ENCODE measurements at places on chromosomes 11 and 22.

GRCh38 chr22:44925465-44926123, 84.2 kb downstream of the PHF21B start:
- DNase-seq, result no peak

- DNase-seq, result no peak
Observed at GRCh38 chr11:128251140-128251539, 336.2 kb downstream of the ETS1 start.

- DNase-seq, result peak; percentile 14
Observed at GRCh38 chr22:22770280-22770871, 117.2 kb upstream of the IGLL5 start.

GRCh38 chr11:117145393-117145761, 1.3 kb downstream of the PAFAH1B2 start:
- DNase-seq, result no peak

GRCh38 chr11:26537341-26537740, 34.7 kb downstream of the MUC15 start:
- no peak for DNase-seq

- DNase-seq, result no peak
Observed at GRCh38 chr11:59574467-59574866, 41.1 kb downstream of the OSBP start.

DNA sequence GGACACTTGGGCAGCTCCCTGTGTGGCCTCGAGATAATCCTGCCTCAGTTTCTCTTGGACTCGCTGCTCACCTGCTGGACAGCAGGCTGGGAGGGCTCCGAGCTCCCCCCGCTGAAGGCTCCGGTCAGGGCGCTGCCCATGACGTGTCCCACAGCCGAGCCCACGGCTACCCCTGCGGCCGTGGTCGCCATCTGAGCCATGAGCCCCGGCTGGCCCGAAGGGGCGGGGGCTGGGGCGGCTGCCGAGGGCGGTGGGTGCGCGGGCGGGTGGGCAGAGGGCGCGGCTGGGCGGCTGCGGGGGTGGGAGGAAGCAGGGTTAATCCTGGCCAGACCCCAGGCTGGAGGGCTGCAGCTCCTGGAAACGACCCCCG, 484 bp downstream of the CHCHD10 start:
- no peak for DNase-seq

DNA sequence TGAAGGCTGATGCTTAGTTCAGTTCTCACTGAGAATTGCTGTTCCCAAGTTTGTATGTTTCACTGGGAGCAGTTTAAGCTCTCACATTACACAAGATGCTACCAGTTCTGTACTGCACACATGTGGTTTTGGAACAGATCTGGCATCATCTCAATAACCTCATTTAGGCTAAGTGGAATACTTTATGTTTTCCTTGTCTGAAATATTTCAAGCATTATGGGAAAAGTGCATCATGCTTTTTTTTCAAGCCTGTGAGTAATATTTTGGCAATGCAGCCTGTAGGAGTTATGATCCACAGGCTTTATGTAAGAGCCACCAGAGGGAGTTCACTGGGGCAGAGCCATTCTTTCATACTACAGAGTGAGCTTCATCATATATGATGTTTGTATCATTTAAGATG, 141.5 kb downstream of the OR4C45 start:
- no peak for DNase-seq

DNA sequence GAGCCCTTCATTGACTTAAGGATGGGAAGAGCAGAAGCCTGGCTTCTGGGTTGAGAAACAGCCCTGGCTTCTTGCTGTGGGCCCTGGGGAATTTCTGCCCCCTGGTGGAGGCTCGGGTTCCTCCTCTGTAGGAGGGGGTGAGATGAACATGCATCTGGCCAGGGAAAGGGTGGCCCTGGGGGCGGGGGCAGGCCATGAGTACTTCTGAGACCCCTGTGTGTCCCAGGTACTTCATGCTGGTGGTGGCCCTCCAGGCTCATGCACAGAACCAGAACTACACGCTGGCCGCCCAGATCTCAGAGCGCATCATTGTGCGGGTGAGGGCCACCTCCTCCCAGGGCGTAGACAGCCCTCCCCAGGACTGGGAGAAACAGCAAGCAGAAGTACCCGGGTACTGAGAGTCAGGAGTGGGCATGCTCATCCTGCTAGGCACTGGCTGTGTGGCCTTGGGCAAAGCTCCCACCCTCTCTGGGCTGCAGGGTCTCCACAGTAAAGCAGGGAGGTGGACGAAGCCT, 15.8 kb downstream of the TMEM258 start:
- DNase-seq, result peak; percentile 37

- DNase-seq, result no peak
Observed at GRCh38 chr11:45704635-45705034, 39.2 kb upstream of the CHST1 start.

DNA sequence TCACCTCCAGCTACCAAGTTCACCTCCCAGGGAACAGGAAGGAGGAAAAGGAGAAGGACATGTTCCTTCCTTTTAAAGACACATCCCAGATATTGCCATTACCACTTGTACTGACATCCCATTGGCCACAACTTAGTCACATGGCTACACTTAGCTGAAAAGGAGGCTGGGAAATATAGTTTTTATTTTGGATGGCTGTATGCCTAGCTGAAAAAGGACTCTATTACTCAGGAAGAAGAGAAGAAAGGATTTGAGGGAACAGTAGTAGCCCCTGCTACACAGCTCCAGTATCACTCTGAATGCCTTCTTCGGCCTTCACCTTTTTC, 2.1 kb upstream of the APOA5 start:
- no peak for DNase-seq

GRCh38 chr11:47161134-47161854, 15.4 kb downstream of the ARFGAP2 start:
- DNase-seq, result peak; percentile 59

DNA sequence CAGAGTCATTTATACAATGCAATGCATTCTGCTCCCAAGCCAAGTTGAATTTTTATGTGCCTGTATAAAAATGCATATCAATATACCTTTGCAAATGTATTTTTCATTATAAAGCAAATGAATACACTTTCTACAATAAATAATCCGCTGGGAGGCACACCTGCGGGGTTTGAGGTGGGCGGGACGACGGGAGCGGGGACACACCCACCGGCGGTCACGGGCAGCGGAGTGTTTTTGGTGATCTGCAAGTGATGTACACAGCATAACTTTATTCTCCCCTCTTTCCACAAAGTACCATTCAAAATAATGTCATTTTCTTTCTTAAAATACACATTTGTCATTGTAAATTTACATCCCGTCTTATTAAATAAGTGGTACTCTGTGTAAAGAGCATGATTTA, 54.1 kb downstream of the BRD1 start:
- no peak for DNase-seq

GRCh38 chr22:30439836-30440235, 14.3 kb downstream of the MTFP1 start:
- DNase-seq, result no peak

- no peak for DNase-seq
Observed at GRCh38 chr22:46001046-46001425, 24.1 kb upstream of the WNT7B start.

- no peak for DNase-seq
Observed at GRCh38 chr22:38700270-38700788, 414 bp downstream of the JOSD1 start.

DNA sequence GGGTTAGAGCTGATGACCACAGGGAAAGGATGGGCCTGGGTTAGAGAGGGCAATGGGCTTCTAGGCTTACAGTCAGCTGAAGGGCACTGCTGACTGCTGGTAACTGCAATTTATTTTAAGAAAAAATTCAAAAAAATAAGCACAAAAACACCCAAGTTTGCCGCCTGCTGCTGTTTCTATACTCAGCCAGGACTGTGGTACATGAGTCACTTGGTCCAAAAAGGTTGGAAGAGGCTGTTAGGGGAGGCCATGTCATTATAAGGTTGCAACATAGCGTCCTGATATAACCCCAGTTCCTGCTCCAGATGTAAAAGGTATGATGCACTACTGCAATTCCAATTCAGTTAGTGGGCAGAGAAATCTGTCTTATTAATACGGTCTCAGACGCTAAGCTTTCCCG, 98.9 kb downstream of the ETS1 start:
- DNase-seq, result peak; percentile 32

- no peak for DNase-seq
Observed at GRCh38 chr11:113331441-113331840, 17.1 kb downstream of the TTC12 start.

GRCh38 chr11:1207401-1208143, 15.3 kb upstream of the MUC5B start:
- DNase-seq, result no peak

GRCh38 chr22:21102659-21103267, 57.0 kb downstream of the LRRC74B start:
- peak; percentile 77 for DNase-seq

GRCh38 chr22:20615533-20616450, 108.4 kb downstream of the MED15 start:
- DNase-seq, result no peak

GRCh38 chr11:77322926-77323590, 21.6 kb upstream of the GDPD4 start:
- no peak for DNase-seq

DNA sequence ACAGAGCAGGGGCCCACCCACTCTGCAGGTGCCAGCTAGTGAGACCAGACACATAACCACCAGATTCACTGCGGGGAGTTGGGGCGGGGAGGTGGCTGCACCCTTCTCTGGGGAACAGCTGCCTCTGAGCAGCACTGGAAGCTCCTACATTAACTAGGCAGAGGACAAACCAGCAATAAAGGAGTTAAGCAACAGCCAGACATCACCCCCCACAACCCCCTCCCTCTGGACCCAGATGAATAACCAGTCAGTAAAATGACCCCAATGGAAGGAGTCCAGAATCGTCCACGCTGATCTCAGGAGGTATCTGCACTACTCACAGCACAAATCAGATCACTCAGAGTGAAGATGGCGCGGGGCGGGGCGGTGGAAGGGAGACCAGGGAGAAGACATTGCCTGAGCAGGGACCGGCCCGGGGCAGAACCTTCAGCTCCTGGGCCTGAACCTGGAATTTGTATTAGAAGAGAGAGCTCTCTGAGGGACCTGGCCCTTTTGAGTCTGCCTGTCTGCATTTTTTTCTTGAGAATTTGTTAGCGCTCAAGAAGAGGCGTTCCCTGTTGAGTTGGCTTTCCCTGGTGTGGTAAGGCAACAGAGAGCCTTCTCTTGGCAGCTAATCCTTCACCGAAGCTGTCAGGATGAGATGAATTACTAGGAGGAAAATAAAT, 125.5 kb upstream of the NCAM1 start:
- no peak for DNase-seq

GRCh38 chr11:72308226-72309073, 64.5 kb upstream of the PHOX2A start:
- no peak for DNase-seq

GRCh38 chr11:43951231-43951630, 8.8 kb downstream of the C11orf96 start:
- DNase-seq, result no peak

DNA sequence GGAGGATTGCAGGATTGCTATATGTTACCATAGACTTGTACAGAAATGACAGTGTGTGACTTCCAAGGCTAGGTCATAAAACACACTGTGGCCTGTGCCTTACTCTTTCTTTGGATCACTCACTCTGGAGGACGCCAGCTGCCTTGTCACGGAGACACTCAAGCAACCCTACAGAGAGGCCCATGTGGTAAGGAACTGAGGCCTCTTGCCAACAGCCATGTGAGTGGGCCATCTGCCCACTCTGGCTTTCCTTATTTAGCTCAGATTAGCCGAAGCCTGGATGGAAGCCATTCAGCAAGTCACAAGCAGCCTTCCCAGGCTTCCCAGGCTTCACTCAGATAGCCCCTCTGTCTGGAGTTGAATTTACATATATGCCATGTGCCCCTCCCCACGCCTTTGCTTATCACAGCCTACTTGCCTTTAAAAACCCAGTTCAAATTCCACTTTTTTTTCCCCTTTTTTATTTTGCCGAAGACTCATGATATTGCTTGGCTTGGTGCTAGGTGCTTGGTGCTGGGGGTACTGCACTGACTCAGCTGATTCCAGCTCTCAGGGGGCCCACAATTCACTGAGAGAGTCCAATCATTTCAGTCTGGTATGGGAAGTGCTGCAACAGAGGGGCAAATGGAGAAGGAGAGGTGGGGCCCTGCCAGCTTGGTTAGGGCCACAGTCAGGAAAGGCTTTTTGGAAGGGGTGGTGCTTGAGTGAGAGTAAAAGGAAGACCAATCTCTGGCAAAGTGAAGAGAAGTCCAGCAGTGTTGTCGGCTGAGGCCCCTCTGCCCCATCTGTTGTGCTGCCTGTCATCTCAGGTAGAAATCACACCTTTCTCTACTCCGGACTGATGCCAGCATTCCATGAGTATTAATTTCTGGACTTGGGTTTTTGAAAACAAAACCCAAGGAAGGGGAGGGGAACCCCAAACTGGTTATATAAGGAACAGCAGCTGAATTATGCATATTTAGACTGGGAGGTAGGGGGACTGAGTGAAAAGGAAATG, 14.5 kb upstream of the P4HA3 start:
- DNase-seq, result no peak

DNA sequence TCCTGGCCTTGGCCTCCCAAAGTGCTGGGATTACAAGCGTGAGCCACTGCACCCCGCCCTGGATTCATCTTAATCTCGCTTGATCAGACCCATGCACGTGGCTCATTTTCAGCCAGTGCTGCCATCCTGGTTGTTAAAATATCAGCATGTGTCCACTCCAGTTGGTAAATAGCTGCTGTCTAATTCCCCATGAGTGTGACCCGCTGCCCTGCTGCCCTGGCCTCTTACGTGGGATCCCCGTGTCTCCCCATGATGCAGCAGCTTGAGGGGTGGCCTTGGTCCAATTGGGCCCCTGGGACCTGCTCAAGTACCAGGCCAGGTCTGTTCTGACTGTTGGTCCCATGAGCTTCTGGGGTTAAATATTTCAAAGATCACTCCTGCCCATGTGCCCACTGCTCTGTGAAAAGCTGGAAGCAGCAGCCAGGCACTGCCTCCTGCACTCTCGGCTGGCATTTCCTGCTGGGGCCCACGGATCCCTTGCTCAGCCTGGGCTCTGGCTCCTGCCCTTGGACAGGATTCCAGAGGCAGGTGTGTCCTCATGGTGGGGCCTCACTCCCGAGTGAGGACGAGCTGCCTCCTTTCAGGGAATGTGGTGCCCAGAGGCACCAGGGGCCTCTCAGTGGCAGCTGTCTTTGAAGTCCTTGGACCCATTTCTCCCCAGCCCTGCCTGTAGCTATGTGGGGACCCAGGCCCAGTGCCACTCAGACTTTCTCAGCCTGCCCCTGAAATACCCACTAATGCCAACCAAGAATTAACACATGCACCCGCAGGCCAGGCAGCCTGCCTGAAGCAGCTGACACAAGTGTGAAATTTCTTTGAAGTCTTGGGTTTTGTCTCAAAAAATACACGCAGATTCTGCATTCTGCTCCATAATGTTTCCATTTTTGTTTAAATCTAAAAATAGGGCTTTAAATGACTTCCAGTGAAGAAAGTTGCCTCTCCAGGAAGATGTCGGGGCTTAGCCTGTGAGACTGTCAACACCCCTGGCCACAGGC, 38.1 kb upstream of the PRDM11 start:
- no peak for DNase-seq

GRCh38 chr11:57353852-57354251, 15.7 kb downstream of the P2RX3 start:
- no peak for DNase-seq

- DNase-seq, result no peak
Observed at GRCh38 chr11:66326261-66327111, 9.6 kb upstream of the CD248 start.
